ENCODE measurements at places on chromosomes 6 and 20.
A peak's percentile ranks its signal among the peaks of the same experiment; 100 is the strongest.

DNA sequence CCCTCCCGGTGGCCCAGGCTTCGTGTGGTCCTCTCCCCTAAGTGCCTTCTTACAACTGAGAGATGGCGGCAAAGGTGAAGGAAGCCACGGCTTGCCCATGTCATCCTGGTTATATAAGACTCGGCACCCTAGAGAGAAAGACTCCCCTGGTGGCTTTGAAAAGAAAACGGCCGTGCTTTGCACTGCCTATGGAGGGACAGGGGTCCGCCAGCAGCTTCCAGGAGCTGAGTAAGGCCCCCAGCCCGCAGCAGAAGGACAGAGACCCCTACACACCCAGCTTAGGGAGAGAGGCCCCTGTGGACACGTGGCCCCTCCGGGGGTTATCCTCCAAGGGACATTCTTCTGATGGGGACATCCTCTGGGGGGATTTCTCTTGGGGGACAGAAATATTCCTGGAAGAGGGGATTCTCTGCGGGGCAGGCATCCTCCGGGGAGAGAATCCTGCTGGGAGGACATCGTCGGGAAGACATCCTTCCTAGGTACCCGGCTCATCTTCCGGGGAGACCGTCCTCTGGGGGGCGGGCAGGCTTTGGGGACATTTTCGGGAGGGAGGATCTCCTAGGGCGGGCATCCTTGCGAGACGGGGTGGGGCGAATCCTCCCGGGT lies 511 bp upstream of the OGFR start:
- no peak for DNase-seq

GRCh38 chr6:152552616-152553209 lies 84.4 kb downstream of the SYNE1 start:
- no peak for DNase-seq

DNA sequence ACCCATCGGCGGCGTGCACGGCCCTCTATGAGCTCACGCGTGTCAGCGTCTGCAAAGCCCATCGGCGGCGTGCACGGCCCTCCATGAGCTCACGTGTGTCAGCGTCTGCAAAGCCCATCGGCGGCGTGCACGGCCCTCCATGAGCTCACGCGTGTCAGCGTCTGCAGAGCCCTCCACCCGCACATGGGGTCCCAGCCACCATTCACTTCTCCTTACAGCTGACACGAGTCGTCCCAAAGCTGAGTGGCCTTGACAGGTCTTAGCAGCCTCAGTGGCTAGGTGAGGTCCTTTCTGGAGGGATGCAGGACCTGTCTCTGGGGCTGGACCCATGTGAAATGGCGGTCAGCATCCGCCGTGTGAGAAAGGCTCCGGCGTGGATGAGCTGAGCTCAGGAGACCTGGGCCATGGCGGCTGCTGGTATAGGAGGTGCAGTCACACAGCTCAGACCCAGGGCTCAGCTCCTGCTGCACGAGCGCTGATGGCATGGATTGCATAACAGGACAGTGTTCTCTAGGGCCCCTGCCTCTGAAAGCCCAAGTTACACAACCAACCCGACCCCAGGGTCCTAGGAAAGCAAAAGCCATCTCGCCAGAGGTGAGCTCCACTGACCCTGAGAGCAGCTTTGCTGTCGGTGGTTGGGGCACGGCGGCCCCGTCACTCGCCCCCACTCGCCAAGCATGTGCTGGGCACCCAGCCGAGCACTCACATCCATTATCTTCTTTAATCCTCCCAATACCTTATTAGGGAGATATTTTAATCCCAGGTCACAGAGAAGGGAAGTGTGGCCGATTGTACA lies 38.9 kb downstream of the DLL1 start:
- no peak for DNase-seq

GRCh38 chr6:26299286-26300042 lies 65.5 kb upstream of the BTN3A2 start:
- no peak for DNase-seq

GRCh38 chr6:108117427-108118358 lies 43.2 kb upstream of the OSTM1 start:
- DNase-seq = peak; percentile 48

GRCh38 chr20:34693414-34693813 lies 10.7 kb upstream of the TP53INP2 start:
- DNase-seq = no peak

- no peak for DNase-seq
These were observed 118.9 kb upstream of the NXT1 start for GRCh38 chr20:23231561-23232218.

DNA sequence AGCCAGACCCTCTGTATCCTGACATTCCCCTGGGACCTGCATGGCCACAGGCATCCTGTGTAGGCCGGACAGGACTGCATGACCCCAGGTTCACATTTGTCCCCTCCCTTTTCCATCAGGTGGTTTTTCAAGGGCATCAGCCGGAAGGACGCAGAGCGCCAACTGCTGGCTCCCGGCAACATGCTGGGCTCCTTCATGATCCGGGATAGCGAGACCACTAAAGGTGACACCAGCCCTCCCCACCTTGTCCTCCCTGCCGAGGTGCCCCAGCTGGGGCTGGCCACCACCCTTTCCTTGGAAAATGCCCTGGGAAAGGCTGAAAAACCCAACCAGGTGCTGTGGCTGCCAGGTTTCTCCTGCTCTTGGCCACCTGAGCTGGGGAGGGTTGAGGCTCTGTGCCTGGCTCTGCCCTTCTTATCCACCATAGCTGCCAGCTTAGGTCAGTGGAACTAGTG lies 27.6 kb downstream of the HCK start:
- no peak for DNase-seq

GRCh38 chr6:136477548-136477947 lies 72.7 kb downstream of the MAP7 start:
- no peak for DNase-seq

GRCh38 chr20:58378704-58379103 lies 10.3 kb upstream of the VAPB start:
- no peak for DNase-seq

DNA sequence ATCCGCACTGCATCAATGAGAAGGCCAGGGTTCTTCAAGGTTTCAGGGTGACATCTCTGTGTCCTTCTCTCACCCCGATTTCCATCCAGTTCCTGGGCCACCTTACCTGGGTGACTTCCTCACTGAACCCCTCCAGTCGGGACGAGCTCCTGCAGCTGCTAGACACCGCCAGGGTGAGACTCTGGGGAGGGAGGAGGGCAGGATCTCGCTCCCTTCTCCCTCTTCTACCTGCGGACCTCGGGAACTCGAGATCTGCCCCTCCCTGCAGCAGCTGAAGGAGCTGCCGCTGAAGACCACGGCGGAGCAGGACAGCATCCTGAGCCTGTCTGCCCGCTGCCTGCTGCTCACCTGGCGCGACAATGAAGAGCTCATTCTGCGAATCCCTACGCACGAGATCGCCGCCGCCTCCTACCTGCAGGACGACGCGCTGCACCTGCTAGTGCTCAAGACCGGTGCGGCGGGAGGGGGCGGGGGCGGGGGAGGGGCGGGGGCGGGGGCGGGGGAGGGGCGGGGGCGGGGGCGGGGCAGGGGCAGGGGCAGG lies 7.5 kb downstream of the CCM2L start:
- peak; percentile 26 for DNase-seq

- DNase-seq = no peak
These were observed 42.5 kb upstream of the HIVEP2 start for GRCh38 chr6:142987490-142987889.

DNA sequence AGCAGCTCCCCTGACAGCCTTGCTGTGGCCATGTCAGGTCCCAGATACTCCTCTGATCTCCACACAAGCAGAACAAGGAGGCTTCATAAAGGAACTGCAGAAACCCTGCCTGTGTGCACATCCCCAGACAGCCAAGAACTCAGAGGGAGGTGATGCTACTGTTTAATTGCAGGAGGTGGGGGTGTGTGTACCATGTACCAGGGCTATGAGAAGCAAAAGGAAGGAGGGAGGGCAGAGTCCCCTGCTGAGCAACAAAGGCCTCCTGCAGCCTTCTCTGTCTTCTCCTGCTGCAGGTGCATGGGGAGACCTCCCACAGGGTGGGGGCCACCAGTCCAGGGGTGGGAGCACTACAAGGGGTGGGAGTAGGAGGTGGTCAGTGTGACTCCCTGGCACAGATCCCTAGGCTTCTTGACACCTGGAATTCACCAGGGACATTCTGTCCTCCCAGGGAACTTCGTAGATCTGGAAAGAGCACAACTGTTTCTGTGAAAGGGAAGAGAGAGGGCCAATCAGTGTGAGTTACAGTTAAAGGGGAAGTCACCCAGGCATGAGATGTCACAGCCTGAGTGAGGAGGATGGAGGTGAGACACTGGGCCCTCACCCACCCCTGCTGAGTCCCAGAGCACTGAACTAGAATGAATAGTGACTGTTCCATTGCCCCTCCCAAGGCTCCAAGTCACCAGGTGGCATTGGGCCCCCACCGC lies 2.8 kb downstream of the CST2 start:
- no peak for DNase-seq

DNA sequence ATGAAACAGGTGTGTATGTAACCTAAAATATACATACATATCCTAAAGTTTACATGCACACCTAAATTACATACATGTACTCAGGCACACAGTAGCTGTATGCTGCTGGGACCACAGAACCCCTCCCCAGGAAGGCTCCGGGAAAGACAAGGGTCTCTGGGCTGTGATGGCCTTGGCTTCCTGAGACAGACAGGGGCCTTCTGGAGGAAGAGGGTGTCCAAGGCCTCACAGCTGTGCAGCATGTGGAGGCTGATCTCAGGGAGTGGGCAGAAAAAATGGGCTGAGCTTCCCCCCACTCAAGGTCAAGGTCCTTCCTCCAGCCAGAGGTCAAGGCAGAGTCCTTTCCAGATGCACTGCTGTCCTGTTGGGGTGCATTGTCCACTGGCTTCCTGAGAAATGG lies 129.1 kb upstream of the THBS2 start:
- DNase-seq = no peak

DNA sequence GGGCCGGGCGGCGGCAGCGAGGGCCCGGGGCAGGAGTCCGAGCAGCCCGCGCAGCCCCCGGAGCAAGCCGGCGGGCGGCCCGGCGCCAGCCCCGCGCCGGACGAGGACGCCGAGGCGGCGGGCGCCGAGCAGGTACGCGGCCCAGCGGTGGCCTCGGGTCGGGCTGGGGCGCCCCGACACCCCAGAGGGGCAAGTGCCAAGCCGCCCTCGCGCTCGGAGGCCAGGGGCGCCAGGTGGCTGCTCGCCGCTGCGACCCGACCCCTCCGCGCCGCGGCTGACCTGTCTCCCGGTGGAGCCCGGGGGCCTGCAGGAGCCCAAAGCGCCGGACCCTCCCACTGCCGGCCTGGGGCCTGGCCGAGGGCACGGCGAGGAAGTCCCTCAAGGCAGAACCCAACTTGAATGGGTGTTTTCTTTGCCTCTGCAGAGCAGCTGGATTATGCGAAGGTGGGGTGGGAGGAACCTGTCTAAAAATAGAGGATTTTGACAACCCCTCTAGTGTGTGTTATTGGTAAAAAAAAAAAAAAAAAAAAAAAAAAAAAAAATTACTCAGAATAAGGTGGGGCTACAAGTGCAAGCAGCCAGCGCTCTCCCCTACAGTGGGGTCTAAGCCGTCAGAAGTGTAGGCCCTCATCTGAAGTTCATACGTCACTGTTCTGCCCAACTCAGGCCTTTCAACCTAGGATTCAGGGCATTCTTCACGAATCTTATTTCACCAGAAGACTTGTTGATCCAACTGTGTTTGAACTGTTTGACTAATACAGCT lies 609 bp downstream of the OGFRL1 start:
- peak; percentile 36 for DNase-seq

DNA sequence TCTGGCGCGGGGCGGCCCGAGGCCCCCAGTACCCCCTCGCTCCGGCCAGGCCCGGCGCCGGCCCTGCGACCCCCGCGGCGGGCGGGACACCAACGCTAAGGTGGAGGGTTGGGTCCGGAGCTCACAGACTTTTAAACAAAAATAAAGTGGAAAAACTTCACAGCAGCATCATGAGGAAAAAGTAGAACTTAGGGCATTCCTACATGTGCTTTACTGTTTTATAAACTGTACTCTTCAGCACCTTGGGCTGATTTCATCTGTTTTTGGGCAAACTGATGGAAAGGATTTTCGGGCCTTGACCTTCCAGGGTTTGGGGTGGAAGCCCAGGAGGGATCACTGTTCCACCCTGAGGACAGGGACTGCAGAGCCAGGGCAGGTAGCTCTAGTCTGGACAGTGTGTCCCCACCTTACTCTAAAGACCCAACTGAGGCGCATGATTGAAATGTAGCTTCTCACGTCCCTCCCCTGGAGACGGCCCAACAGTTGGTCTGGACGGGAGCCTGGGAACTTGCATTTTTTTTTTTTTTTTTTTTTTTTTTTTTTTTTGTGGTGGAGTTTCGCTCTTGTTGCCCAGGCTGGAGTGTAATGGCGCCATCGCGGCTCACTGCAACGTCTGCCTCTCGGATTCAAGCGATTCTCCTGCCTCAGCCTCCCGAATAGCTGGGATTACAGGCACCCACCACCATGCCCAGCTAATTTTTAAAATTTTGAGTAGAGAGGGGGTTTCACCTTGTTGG lies 740 bp downstream of the NELFCD start:
- peak; percentile 7 for DNase-seq

GRCh38 chr6:45704056-45704800 lies 311.4 kb downstream of the CLIC5 start:
- DNase-seq = no peak

GRCh38 chr20:34774449-34774848 lies 51.0 kb downstream of the NCOA6 start:
- no peak for DNase-seq

GRCh38 chr6:85465762-85466161 lies 15.9 kb downstream of the NT5E start:
- no peak for DNase-seq

DNA sequence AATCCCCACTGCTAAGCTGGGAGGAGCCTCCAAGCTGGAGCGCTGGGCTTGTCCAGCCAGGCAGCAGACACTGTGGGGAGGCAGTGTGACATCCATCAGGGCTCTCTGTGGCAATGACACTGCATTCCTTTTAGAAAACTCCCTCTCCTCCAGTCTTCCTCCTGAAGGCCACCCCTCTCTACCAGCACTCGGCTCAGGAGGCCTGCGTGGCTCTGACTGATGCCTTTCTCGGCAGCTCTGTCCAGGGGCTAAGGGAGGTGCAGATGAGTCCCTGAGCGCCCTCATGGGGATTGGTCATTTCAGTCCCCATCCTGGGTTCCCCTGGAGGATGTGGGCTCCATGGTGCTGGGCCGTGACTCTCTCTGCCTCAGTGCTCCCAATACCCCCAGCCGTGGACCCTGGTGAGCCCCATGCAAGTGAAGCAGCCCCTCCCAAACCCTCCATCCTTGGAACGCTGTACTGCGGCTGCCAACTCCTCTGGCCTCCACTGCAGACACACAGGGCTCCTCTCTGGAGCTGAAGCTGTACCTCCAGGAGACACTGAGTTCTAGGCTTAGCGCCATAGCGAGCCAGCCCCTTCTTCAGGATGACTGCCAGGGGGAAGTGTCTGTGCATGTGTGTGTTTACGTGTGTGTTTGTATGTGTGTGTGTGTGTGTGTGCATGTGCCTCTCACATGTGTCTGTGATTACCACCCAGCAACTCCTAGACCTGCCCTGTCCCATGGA lies 209.6 kb downstream of the ERMARD start:
- no peak for DNase-seq

GRCh38 chr6:147974376-147974775 lies 368.3 kb upstream of the SASH1 start:
- DNase-seq = no peak

DNA sequence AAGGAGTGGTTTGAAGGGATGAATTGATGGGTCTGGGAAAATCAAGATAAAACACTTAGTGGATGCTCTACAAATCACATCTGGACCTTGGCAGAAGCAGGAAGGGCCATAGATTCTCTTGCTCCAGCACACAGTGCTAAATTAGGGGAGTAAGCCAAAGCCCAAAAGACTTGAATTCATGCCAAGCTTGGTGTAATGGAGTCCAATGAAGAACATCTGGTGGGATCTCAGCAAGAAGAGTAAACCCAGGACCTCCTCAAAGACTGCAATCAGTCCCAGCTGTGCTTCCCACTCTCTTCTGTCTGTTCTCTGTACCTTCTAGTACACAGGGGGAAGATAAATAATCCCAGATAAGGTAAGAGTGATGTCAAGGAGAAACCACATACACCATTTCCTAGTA lies 683.4 kb downstream of the RNF144B start:
- DNase-seq = no peak
